ENCODE measurements at places on chromosomes 4 and X.

GRCh38 chrX:65821721-65822496 is 154.5 kb downstream of the MSN start:
- DNase-seq = no peak

GRCh38 chr4:5424901-5425300 is 283.5 kb downstream of the EVC2 start:
- peak; percentile 45 for DNase-seq

GRCh38 chr4:93237521-93237920 is 591.0 kb upstream of the ATOH1 start:
- no peak for DNase-seq

- DNase-seq = no peak
These were observed 18.0 kb upstream of the MANBA start for GRCh38 chr4:102778720-102779119.

- peak; percentile 29 for DNase-seq
These were observed 116.8 kb upstream of the KIT start for GRCh38 chr4:54540931-54541330.

- no peak for DNase-seq
These were observed 8.4 kb upstream of the PLA2G12A start for GRCh38 chr4:109738104-109738872.

- peak; percentile 59 for DNase-seq
These were observed 7.0 kb downstream of the MTM1 start for GRCh38 chrX:150575419-150575814.

DNA sequence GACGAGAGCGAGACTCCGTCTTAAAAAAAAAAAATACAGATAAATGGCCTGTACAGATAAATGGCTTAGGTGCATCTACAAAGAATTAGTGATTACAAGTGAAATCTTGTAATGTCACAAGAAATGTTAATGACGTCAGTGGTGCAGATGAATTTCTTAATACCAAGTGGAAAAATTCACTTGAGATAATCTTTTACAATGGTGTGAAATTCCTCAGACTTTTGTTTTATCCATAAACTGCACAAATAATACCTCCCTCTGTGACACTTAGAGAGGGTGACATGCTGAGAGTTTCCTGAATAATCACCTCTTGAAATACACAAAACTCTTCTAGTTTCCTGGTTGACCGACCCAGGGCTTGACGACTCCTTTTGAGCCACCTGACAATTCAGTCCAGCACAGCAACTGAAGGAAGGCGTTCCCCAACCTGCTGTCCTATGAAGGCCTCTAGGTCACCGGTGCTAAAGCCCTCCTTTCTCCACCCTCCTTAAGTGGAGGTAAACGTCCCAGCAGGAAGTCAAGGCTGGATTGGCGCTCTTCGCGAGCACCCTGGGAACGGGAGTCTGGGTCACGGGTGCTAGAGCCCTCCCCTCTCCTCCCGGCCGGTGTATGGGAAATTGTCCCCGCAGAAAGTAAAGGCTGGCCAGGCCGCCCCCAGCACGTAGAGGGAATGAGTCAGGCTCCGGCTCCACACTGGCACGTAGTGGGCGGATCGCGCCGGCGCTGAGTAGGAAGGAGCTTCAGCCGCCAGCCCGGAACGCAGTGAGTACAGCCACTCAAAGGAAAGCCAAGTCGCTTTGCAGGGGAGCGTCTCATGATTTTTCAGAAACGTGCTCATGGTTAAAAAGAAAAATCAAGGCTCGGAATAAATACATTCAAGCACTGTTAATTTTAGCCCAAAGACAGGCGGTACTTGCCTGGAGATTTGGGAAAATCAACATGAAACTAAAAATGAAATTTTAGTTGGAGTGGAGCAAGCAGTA is at the start of gene TMEM144:
Gene TMEM144 (plus strand): TSS at position 662 of the 983 bp plus-strand sequence. CDS start 2,182 bp downstream, outside the sequence.
- peak; percentile 99 for DNase-seq

- DNase-seq = no peak
These were observed 43.4 kb downstream of the TXK start for GRCh38 chr4:48090621-48091020.

GRCh38 chrX:109847257-109848187 is 114.5 kb upstream of the ACSL4 start:
- peak; percentile 70 for DNase-seq

- DNase-seq = no peak
These were observed 933.9 kb upstream of the EPHA5 start for GRCh38 chr4:66604192-66604591.

DNA sequence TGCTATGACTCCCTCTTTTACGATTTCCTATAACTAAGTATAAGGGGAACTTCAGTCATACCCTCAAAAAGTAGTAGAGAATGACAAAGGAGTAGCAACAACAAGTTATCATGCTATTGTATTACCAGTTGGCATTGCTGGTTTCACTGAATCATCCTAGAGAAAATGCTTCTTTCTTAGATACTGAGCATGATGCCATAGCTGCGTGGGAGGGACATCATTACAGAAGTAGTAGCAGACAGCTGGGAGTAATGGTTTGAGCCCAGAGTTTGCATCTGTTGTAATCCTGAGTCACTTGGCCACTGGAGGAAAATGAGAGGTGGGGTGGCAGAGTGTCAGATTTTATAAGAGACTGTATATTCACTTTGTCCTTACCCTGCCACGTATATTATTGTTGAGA is 38.6 kb downstream of the MTMR1 start:
- DNase-seq = no peak

DNA sequence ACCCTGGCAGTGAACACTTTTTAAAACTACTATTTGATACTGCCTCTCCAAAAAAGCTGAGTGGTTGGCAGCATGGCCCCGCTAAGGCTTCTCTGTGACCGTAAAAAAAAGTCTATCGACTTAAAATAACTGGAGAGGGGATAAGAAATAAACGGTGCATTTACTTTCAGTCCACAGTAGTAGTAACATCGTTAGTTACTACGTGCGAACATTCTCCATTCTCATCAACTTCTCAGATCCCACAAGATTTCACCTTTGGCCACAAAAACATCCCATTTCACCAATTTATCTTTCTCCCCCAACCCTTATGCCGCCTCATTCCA is 524 bp upstream of the EXOSC9 start:
- no peak for DNase-seq

- no peak for DNase-seq
These were observed 63.2 kb downstream of the QDPR start for GRCh38 chr4:17448689-17449088.

DNA sequence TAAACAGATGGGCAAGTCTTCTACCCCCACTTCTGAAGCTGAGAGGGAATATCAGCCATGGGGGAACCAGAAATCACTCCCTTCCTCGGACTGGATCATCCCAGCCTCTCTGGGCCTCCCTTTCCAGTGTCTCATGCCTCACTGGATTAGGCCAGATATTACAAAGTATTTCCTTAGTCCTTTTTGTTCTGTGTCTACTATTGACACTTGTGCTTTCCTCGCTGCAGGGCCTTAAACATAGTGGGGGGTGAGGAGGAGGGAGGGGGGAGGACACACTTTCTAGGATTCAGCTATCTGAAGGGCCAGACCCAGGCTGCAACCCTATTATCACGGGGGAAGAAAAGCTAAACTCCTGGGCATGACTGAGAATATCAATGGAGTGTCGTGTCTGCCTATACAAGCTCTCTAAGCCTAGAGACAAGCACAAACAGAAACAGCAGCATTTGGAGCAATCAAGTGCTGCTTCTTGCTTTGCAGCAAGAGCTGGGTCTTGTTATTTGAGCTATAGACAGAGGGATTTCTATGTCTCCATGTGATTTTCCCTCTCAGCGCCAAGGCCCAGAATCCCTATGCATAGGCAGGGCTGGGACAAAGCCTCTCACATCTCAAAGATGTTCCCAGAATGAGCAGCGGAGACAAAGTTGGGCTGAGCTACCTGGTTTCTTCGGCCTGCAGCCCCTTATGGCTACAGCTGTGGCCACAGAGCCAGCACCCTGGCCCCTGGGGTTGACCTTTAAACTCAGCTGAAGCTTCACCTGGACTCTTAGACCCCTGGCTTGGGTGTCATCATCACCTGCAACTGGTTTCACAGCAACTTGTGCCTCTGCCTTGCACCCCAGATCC is 20.2 kb downstream of the PJA1 start:
- DNase-seq = no peak

- no peak for DNase-seq
These were observed 71.3 kb downstream of the PAK3 start for GRCh38 chrX:111167334-111167733.

GRCh38 chr4:39068907-39069306 is 6.9 kb downstream of the KLHL5 start:
- no peak for DNase-seq

GRCh38 chr4:95594013-95594412 is 45.2 kb upstream of the UNC5C start:
- DNase-seq = no peak

DNA sequence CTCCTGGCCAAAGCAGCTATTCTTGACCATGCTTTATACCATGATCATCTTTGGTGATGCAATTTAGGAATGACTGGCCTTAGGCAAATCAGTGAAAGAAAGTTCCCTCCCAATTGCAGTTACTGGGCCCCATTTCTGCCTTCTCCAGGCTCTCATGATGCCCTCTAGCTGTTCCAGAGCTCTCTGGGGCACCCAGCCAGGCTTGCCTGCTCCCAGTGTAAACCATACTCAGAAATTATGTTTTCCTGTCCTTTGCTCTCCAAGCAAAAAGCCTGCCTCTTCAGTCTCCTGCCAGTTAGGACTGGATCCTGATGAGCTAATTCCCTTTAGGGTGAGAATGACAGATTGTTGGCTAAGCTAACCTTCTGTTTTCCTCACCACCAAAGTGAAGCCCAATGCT is 85.3 kb upstream of the RBPJ start:
- DNase-seq = no peak

DNA sequence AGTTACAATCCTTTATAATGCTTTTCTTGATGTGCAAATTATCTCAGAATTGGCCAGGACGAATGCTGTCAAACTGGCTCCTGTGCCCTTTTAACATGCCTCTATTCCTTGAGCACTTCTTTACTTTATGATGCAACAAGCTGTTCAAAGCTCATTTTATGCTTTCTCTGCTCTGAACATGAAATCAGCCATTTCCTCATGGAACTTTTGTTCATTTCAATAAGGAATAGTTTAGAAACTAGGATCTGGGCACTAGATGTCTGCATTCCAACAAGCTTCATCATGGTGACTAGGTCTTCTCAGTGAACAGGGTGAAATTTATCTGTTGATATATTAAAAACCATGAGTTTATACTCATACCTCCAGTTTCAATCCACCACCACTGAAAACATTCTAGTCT is 87.3 kb upstream of the TEX13A start:
- no peak for DNase-seq

DNA sequence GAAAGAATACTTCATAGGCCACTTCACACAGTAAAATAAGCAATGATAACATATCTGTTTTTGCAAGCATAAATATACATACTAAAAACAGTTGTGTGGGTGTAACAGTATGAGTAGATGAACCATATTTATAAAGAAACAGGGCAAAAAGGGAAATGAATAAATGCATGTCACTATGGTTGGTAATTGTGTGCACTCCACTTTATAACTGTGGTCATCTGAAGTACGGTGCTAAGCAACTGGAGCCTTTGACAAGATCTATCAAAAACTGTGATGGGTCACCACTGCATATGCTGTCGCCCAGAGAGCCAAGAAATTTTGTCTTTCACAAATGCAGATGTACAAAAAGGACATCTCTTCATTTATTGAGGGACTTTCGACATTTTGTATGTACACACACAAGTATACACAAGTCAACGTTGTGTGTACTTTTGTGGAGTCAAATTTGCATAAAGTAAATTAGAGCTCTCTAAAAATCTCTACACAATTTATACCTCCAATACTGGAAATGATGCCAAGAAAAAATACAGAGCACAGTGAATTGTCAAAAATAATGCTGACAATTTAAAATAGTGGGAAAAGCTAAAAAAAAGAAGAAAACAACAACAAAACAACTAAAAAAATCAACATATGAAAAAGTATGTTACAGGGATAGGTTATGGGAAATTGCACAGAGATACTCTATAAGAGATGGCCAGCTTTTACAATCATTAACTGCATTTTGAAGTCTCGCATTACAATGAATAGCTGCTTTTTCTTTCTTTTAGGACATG is 123.1 kb upstream of the ENPEP start:
- no peak for DNase-seq

- no peak for DNase-seq
These were observed 12.9 kb downstream of the DCK start for GRCh38 chr4:71006203-71006907.

DNA sequence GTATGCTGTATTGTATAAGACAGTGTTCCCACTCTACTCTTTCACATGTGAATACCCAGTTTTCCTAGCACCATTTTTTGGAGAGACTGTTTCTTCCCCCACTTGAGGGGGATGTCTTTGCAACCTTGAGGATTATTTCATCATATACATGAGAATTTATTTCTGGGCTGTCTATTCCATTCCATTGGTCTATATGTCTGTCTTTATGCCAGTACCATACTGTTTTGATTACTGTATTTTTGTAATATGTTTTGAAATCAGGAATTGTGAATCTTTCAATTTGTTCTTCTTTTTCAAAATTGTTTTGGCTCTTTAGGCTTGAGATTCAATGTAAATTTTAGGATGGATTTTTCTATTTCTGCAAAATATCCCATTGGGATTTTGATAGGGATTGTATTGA is 15.8 kb upstream of the LHFPL1 start:
- DNase-seq = no peak

DNA sequence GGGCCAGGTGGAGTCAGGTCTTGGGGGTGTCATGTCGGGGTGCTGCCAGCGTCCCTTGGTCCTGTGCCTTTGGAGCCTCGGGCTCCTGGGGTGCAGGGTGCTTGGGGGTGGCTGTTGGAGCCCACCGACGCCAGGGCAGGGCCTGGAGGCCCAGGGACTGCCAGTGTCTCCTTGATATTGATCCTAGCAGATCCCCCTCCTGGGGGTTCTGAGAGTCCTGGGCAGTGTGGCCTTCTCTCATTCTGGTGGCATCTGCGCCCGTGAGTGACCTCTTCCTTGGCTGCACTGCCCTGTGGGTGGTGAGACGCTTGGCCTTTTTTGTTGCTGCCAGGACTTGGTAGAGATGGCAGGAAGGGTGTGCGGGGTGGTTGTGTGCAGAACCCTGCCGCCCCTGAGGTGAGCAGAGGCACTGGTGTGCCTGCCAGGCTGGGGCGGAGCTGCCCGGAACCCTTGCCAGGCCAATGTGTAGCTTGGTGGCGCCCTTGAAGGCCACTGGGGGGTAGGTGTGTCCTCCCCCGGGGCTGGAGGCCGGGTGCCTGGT is 7.0 kb downstream of the NAT8L start:
- no peak for DNase-seq

DNA sequence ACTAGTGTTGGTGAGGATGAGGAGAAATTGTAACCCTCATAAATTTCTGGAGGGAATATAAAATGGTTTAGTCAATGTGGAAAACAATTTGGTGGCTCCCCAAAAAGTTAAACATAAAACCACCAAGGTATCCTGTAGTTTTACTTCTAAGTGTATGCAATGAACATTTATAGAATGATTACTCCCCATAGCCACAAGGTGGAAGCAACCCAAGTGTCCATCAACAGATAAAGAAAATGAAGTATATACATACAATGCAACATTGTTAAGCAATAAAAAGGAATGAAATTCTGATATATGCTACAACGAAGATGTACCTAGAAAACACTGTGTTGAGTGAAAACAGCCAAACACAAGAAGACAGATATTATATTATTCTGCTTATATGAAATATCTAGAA is 569.1 kb upstream of the GRID2 start:
- no peak for DNase-seq

- no peak for DNase-seq
These were observed 158.8 kb downstream of the TECRL start for GRCh38 chr4:64250488-64250887.

GRCh38 chr4:70463335-70463734 is 8.7 kb upstream of the MUC7 start:
- DNase-seq = no peak

Data from islet precursor cell (in vitro differentiated cells).